ENCODE measurements at places on chromosomes 6 and 20.

GRCh38 chr6:38187325-38187724 lies 367.8 kb downstream of the ZFAND3 start:
- peak; percentile 36 for DNase-seq

- DNase-seq = no peak
Measured at GRCh38 chr6:39090036-39090435, 24.9 kb downstream of the SAYSD1 start.

DNA sequence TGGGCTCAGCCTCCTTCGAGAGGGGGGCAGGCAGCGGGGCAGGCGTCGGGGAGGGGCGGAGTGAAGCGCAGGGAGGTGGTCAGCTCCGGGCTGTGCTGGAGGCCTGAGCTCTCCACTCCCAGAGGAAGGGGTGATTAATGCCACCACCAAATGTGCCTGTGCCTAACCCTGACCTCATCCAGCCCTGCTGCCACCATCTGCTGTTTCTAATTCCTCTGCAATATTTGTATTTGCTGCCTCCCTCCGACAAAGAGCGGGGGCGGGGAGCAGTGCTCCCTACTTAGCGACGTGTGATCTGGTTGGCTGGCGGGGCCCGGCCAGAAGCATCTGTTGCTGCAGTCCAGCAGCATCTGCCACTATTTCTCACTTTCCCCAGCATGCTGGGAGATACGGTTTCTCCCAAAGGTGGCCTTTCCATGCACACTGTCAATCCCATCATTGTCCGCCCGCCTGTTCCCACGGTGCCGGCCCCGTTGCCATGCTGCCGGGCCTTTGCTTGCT lies 47.0 kb downstream of the DLL1 start:
- DNase-seq = no peak

DNA sequence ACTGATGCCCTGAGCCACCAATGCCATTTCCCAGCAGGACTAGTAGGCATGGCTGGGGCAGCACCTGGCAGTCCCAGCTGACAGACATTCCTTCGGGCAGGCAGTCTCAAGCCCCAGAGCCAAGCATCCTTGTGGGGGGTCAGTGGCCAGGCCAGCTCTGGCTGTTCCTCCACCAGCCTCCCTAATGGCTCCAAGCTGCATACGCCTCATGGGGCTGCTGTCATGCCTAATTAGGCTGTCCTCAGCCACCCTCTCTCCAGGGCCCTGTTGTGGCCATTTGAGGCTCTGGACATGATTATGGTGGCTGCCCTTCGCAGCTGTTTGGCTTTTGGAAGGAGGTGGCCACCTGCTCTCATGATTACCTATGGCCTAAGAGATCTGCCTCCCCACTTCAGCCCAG lies 79.4 kb downstream of the DLGAP4 start:
- no peak for DNase-seq

GRCh38 chr6:169809386-169809785 lies 58.0 kb downstream of the ERMARD start:
- no peak for DNase-seq

DNA sequence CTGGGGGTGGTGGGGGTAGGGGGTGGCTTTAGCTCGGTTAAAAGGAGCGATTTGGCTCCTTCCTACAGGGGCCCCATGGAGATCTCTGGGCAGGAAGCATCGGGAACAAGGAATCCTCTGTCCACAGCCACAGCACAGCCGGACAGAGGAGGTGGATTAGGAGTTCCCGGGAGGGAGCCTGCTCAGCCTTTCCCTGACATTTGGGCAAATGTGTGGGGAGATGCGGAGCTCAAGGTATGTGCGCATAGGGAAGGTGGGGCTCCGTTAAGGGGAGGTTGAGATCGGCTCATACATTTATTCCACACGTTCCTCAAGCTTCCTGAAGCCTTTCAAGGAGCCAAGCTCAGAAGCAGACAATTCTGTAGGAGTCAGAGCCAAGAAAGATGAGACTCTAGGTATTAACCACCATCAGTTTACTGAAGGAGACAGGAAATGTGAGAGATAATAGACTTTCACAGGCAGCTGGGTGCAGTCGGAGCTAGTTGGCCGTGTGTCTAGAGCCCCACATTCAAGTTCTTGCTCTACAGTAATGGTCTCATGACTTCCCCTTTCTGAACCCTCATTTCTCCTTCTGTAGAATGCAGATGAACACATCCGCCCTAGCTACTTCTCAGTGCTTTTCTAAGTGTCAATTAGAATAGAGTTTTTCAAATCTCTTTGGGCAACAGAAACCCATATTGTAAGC lies 40.8 kb upstream of the EPB41L1 start:
- DNase-seq = no peak

DNA sequence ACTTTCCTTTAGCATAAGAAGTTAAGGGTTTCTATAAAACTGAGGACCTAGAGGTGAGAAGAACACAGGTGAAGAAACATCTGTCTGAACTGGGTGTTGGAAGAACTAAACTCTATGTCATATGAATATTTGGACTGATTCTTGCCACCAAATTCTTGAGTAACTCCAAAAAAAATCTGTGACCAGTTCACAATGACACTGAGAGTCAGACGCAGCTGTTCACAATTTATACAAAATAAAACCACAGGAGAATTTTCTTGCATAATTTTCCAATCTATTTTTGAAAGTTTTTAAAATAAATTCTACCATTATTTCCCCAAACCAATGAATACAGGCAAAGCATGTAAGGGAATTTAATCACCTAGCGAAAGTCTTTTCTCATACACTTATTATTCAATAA lies 148.1 kb upstream of the TCF21 start:
- no peak for DNase-seq

GRCh38 chr6:74137911-74138310 lies 441.9 kb downstream of the CD109 start:
- DNase-seq = no peak

- peak; percentile 49 for DNase-seq
Measured at GRCh38 chr6:80767808-80768207, 661.3 kb downstream of the BCKDHB start.

DNA sequence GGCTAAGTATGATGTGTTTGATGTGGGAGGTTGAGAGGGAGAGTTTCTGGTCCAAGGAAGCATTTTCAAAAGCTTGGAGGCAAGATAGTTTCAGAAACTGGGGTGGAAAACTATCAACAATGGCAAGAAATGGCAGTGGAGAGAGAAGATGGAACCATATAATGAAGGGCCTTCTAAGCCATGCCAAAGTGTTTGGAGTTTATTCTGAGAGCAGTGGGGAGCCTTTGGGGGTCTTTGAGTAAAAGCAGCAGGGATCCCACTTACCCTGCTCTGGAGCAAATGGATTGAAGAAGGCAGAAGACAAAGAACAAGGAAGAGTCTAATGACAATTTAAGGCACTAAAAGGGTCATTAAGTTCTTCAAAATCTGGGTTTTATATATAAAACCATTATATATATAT lies 538.9 kb downstream of the UTRN start:
- DNase-seq = no peak

GRCh38 chr6:3269281-3269975 lies 10.7 kb downstream of the PSMG4 start:
- no peak for DNase-seq

GRCh38 chr20:41735949-41736348 lies 117.8 kb upstream of the CHD6 start:
- no peak for DNase-seq

- peak; percentile 91 for DNase-seq
Measured at GRCh38 chr6:156776840-156777576, at the start of gene ARID1B. TSS of gene ARID1B (plus strand) at chr6:156777378. CDS start at chr6:156777681, 303 bp downstream.

DNA sequence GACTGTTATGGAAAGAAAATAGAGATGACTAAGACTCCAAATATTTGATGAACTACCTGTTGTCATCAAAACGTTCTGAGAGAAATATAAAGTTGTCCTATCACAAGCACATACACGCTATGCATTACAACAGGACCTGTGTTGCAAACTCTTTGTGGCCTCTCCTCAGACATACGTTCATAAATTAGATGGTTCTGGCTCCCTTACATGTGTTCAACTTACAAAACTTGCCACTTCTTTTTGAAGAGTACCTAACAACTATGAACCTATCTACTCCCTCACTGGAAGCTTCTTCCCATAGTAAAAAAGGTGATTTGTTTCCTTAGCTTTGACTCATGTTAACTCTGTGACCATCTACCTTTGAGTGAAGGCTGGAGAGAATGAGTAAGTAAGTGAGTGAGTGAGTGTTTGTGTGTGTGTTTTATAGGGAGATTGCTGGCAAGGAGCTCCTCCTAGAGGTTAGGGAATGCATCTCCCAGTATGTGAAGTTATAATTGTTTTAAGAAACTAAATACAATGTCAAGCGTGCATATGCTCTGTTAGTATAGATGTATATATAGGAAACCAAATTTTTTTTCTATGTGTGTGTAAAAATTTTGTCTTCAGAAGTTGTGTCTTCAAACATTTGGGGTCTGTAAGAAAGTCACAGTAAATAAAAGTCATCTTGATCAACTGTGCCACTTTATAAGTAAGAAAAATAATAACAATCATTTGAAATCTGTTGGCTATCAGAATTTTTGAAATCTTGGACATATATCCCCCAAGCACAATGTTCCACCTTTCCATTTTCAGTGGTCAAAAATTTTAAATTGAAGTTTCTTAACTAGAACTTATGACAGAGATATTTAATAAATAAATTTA lies 1211.1 kb upstream of the GJE1 start:
- DNase-seq = no peak

DNA sequence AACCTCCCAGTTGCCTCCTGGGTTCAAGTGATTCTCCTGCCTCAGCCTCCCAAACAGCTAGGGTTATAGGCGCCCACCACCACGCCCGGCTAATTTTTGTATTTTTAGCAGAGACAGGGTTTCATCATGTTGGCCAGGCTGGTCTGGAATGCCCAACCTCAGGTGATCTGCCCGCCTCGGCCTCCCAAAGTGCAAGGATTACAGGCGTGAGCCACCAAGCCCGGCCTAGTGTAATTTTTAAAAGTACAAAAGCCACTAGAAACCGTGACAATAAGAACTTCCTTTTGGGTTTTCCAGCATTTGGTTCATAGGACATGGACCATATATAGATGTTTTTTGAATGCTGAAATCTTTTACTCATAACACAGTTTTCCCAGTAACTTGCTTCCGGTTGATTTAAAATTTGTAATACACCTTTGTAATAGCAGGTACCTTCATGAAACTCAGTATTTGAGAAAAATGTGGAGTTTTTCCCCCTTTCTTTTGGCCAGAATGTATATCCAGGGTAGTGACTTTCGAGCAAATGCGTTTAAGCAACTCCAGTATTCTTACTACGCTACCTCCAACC lies 467 bp downstream of the PXT1 start:
- DNase-seq = no peak

DNA sequence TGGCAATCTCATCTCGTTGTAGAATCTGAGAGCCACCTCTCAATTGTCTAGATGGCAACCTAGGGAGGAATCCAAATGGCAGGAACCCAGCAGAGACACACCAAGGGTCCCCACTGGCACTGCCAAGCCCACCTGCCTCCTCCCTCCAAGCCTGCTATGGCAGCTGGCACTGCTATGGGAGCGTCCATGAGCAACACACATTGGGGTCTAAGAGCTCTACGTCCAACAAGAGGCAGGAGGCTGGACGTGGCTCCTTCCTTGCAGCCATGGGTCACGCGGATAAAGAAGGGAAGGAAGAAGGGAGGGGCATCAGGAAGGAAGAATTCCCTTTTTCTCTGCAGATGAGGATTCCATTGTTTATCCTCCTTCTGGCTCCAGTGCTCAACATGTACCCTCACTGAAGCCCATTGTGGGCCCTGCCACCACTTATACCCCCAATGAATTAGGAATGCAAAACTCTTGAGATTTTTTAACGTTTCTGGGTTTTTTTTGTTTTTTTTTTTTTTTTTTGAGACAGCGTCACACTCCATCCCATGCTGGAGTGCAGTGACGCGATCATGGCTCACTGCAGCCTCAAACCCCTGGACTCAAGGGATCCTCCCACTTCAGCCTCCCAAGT lies 17.3 kb downstream of the ATP9A start:
- no peak for DNase-seq

DNA sequence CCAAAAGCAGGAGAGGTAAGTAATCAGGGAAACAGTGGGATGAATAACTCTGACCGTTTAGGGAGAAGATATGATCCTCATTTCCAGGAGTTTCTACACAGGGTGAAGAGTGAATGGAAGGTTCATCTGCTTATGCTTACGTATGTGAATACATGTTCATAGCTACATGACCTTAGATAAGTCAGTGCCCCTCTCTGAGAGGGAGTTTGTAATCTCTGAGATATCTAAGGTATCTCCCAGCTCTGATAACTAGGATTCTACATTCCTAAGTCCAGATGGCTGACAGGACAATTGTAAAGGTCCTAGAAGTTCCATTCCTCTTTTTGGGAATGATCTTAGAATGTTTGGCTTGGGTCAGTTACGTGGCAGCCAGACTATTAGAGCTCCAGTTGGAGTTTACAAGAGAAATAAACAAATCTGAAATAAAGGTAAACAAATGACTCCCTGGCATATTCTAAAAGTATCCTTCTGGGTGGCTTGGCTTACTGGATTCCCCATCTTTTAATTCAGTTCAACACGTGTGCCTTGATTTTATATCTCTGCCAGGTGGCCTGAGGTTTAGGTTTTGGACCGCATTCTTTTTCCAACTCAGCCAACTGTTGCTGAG lies 15.8 kb downstream of the PROCR start:
- DNase-seq = no peak

- peak; percentile 52 for DNase-seq
Measured at GRCh38 chr20:6122111-6122872, 538 bp downstream of the FERMT1 start.

DNA sequence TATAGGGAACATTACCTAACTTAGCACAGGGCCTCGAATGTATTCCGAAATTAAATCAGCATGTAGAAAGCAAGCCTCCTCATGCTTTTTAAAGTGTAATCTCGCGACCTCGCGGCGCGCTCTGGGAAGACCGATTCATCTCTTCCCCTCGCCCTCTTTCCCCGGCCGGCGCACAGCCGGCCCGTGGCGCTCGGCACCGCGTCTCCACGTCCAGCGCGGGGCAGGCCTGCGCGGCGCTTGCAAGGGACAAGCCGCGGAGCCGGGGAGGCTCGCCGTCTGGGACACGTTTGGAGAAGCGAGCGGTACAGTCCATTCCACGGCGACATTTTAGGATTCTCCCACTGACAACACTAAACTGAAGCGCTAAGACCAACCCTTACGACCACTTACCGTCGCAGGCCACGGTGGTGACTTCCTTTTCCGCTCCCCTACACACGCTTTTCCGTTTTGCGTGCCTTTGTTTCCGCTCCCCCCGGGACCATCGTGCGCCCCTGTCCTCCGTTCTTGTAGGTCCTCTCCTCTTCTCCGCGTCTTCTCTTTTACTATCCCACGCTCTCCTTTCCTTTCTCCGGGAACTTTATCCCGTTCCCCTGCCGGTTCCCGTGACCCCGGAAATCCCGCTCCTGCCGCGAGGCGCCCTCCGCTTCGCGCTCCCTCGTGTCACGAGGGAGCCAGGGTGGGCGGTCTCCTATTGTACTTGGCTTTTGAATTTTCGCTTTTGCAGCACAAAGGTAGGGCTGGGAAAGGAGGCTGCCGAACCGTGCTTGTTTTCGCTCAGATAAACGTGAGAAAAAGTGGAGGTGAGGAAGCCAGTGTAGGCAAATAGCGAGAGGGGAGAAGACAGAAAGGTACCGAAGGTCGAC lies at the start of gene ECHDC1:
TSS of gene ECHDC1 (minus strand) at position 664 of the 863 bp plus-strand sequence. CDS start 12,581 bp downstream, outside the sequence.
- peak; percentile 85 for DNase-seq

Data from right forelimb (tissue), 1 donor.